Stimulated activated CD4-positive, alpha-beta T cell treated with anti-CD3 and anti-CD28 coated beads, TNF-alpha, amount 100 ng/mL, for 24 hours (primary cell): ENCODE measurements at places on chromosomes 1 and 21.

DNA sequence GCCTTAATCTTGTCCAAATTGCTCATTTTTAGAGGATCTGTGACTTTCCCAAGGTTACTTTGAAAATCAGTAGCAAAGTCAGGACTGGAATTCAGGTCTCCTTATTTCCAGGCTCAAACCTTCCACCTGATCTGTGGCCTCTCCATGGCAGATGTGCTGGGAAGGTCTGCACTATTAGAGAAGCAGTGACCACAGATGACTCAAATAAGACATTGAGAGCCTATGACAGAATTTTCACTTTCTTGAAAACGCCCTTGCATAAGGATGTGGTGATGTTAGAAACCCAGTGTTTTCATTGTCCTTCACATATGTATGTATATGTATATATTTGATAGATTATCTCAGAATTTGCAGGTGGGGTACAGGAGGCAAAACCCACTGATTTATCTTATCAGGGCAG lies 45.3 kb downstream of the TTC39A start:
- DNase-seq = no peak

DNA sequence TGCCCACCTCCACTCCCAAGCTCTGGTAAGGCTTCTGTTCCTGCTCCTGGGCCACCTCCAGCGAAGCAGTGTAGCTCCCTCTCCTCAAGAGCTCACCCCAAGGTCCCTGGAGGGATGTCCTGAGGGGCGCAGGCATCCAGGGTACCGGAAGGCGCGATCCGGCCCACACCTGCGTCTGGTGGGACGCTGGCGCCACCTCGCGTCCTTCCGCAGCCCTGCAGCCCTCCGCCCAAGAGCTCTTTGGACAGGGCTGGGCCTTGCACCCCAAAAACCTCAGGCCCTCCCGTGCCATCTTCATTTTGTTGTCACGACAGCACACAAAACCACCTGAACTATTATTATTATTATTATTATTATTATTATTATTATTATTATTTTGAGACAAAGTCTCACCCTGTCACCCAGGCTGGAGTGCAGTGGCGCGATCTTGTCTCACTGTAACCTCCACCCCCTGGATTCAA lies 49.2 kb upstream of the PAX7 start:
- peak; percentile 48 for DNase-seq

DNA sequence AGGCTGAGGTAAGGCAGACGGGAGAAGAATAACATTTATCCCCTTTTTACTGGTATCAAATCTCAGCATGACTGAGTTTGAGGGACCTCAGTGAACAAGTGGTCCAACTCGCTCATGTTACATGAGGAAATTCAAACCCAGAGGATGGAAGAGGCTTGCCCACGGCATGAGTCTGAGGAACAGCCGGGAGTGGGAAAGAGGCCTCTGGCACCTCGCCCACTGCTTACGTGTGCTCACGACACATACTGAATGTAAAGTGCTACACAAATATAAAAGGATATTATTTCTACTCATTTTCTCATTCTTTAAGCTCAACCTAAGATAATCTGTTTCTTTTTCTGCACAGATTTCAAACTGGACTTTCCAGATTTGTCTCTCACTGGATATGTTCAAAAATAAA lies 14.7 kb downstream of the BEND5 start:
- no peak for DNase-seq

GRCh38 chr1:54280651-54281050 lies 80.7 kb downstream of the MRPL37 start:
- DNase-seq = no peak

- DNase-seq = no peak
Measured at GRCh38 chr1:160359559-160360226, 7.2 kb upstream of the NHLH1 start.

GRCh38 chr1:177959811-177960515 lies 9.9 kb downstream of the SEC16B start:
- no peak for DNase-seq

- DNase-seq = no peak
Measured at GRCh38 chr21:43921571-43921978, 56.6 kb downstream of the AGPAT3 start.

- no peak for DNase-seq
Measured at GRCh38 chr21:45870851-45871615, 110.5 kb upstream of the COL6A1 start.

DNA sequence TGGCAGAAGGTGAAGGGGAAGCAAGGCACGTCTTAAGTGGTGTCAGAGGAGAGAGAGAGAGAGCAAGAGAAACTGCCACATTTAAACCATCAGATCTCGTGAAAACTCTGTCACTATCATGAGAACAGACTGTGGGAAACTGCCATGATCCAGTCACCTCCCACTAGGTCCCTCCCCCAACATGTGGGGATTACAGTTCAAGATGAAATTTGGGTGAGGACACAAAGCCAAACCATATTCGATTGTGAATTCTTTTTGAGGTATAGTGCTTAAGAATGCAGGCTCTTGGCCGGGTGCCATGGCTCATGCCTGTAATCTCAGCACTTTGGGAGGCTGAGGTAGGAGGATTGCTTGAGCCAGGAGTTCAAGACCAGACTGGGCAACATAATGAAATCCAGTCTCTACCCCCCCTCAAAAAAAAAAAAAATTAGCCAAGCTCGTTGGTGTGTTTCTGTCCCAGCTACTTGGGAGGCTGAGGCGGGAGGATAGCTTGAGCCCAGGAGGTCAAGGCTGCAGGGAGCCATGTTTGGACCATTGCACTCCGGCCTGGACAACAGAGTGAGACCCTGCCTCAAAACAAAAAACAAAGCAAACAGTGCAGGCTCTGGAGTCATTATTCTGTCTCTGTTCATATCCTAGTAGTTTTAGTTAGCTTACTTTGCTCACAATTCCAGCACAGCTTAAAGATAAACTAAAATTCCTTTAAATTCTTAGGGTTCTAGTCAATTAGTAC lies 6.0 kb downstream of the ZCCHC17 start:
- DNase-seq = no peak

DNA sequence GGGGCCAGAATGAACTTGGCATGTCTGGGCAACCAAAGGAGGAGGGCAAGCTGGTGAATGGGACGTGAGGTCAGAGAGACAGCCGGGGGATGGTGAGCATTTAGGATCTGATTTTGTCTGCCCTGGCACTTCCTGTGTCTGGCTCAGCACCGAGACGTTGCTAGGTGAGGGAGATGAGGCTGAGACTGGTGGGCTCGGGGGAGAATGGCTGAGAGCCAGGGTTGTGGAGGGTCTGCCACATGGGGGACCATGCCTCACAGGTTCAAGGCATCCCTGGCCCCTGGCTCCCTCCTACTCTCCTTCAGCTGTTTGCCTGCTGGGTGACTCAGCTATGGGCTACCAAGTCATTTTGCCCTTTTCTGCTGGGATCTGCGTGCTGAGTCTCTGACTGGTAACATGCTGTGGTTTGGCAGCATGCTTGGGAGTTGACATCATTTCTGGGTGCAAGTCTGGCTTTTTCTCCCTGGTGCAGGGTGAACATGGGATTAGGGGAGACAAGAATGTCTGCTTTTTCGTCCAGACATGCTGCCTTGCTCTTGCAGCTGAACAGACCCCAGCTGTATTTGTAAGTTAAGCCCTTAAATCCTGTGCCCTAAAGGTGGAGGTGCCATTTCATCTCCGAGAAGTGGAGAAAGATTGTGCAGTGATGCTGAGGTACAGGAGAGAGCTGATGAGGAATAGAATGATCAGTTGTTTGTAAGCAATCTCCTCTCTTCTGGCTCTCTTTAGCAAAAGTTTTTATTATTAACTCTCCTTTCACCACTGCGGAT lies 17.6 kb downstream of the GALNT2 start:
- DNase-seq = peak; percentile 54
